ENCODE measurements at places on chromosomes 12 and 14. TPM values are rescaled to one million over a fixed set of nuclear protein-coding genes. Genes with fewer than 3 reads are reported as not detected.

DNA sequence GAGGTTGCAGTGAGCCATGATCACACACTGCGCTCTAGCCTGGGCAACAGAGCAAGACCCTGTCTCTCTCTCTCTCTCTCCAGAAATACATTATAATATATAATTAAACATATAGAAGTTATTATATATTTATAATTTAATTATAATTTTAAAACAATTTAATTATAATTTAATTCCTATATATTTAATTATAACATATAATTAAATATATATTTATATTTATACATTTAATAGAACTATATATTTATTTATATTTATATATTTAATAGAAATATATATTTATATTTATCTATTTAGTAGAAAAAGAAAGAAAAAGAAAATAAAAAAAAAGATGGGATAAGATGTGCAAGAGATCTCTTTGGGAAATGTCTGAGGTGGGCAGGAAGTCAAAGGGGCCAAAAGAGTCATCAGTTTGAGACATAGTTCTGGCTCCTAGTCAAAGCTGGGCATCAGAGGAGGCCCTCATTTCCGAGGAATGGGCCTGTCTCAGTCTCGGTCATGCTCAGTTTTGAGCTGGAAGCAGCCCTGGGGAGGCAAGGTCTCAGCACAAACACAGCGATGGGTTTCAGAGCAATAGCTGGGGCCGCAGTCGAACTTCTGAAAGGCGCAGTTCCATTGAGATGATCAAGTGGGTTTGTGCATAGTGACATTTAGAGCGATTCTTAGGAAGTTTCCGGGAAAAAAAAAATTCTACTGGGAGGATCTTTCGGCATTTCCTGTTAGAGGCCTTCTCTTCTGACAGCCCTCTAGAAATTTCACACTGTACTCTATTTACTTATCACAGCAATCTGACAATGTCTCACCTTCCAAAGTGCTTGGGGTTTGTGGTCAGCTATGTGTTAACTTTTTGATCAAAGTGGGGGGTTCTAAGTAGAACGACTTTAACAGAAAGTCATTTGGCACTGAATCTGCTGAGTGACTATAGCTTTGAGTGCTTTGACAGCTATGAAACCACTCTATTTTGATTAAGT lies 58.7 kb upstream of the GZMB start:
- DNase-seq: peak; percentile 78
- no peaks in the 10 kb centered on the region for H3K36me3 ChIP-seq
- peak overlapping the region; percentile 12 for H3K4me3 ChIP-seq
- peaks cover 50% of the 10 kb centered on the region for H3K4me1 ChIP-seq

GRCh38 chr14:35333797-35334743 lies 41.9 kb downstream of the PSMA6 start:
- peak; percentile 53 for DNase-seq
- peak overlapping the region; percentile 57 for H3K27ac ChIP-seq
- H3K4me3 ChIP-seq: peak overlapping the region; percentile 7
- no peaks in the 10 kb centered on the region for H3K27me3 ChIP-seq
- H3K36me3 ChIP-seq: no peaks in the 10 kb centered on the region
- peaks cover 22% of the 10 kb centered on the region for H3K4me1 ChIP-seq

DNA sequence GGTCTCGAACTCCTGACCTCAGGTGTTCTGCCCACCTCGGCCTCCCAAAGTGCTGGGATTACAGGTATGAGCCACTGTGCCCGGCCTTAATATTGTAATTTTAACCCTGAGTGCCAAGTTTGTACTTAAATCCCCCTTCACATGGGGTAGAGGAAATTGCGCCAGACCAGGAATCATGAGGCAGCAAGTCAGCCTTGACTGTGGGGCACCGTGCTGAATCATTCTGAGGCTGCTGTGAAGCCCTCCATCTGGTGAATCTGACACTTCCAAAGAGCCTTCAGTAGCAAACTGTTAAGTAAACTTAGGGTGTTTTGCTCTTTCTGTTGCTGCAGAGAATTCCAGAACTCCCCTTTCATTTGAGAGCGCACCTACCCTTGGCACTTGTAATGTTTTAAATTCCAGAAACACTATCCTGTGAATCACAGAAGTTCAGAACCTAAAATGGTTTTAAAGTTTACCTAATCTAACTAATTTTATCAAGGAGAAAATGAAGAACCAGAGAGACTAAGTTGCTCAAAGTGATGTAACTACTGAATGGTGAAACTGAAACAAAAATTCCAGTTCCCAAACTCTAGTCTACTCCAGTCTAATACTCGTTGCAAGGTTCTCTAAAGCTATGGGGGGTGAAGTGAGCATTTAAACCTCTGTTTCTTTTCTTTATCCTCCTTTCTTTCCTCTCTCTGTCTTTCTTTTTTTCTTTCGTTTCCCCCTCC lies 7.5 kb downstream of the HEBP1 start:
- H3K27me3 ChIP-seq: no peaks in the 10 kb centered on the region
- no peaks in the 10 kb centered on the region for H3K4me1 ChIP-seq
- H3K4me3 ChIP-seq: no peak overlapping the region
- H3K27ac ChIP-seq: no peak overlapping the region

- H3K4me3 ChIP-seq: peak overlapping the region; percentile 72
- peak; percentile 81 for DNase-seq
- H3K4me1 ChIP-seq: peaks cover 51% of the 10 kb centered on the region
- H3K27ac ChIP-seq: peak overlapping the region; percentile 90
- no peaks in the 10 kb centered on the region for H3K27me3 ChIP-seq
Measured at GRCh38 chr14:90398315-90398839, 1.5 kb downstream of the CALM1 start.

The KCNK10 gene
- total RNA-seq: not detected

DNA sequence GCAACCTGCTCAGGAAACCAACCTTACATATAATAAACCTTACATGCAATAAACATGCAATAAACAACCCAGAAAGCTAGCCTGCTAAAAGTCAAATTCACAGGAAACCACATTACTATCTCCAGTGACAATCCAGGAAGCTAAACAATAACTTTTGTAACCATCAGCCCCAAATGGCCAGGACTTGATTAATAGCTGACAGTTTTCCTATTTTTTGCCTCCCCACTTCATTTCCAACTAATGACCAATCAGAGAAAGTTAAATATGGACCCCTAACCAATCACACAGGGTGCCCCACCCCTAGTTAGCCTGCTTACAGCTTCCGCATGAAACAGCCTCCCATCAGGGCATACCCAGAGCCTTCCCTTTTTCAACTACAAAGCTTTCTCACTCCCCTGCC lies 152.2 kb upstream of the LMNTD1 start:
- H3K36me3 ChIP-seq: no peaks in the 10 kb centered on the region
- H3K4me3 ChIP-seq: no peak overlapping the region
- H3K27ac ChIP-seq: no peak overlapping the region
- no peaks in the 10 kb centered on the region for H3K27me3 ChIP-seq
- no peaks in the 10 kb centered on the region for H3K4me1 ChIP-seq

DNA sequence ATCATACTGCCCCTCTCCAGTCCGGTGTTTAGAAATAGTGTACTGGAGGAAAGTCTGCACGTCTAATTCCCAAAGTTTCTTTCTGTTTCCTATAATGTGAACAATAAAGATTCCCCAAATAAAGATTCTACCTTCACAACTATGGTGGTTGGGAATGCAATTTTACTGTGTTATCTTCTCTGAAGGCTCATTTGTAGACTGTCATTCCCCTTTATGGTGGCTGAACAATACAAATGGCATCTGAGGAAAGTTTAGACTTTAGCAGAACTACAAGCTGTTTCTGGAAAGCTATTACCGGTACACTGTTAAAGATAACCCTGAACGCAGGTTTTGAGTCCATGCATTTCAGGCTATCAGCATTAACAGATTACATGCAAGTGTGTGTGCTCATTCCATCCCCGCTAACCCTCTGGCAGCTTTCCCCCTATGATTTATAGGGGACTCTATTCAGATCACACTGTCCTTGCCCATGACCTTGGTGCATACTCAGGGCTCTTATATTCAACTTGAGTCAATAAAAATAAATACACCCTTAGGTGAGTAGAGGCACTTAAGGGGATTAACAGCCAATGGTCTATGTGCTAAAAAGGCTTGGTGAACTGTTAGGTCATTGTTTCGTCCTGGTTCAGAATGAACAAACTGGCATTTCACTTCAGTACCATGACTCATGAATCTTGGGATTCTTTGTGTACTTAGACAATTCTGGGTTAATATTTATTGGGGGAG lies 60.7 kb upstream of the PYGL start:
- H3K27ac ChIP-seq: no peak overlapping the region
- H3K27me3 ChIP-seq: no peaks in the 10 kb centered on the region
- no peak for DNase-seq
- no peaks in the 10 kb centered on the region for H3K4me1 ChIP-seq
- no peaks in the 10 kb centered on the region for H3K36me3 ChIP-seq

DNA sequence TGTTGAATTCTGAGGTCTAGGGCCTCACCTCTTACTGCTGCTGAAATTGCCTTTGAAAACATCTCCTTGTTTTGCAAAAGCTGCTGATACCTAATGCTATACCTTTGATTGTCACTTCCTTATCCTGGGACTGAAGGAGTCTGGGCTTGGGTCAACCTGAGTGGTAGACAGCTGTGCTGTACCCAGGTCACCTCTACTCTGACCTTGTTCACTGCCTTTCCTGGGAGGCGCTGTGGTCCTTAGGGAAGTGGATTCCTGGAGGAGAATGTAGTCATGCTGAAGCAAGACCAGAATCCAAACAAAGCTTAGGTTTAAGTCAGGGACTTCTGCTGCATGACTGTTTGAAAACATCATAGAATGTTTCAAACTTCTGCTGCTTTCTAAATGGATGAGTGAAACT lies 191.4 kb downstream of the SNAPC1 start:
- H3K4me1 ChIP-seq: no peaks in the 10 kb centered on the region
- DNase-seq: no peak
- H3K36me3 ChIP-seq: no peaks in the 10 kb centered on the region
- no peak overlapping the region for H3K4me3 ChIP-seq

- H3K4me3 ChIP-seq: no peak overlapping the region
- H3K36me3 ChIP-seq: no peaks in the 10 kb centered on the region
- DNase-seq: no peak
- peaks cover 34% of the 10 kb centered on the region for H3K4me1 ChIP-seq
Measured at GRCh38 chr14:52397844-52398243, 83.7 kb downstream of the PTGER2 start.

The KERA gene
- total RNA-seq: not detected

DNA sequence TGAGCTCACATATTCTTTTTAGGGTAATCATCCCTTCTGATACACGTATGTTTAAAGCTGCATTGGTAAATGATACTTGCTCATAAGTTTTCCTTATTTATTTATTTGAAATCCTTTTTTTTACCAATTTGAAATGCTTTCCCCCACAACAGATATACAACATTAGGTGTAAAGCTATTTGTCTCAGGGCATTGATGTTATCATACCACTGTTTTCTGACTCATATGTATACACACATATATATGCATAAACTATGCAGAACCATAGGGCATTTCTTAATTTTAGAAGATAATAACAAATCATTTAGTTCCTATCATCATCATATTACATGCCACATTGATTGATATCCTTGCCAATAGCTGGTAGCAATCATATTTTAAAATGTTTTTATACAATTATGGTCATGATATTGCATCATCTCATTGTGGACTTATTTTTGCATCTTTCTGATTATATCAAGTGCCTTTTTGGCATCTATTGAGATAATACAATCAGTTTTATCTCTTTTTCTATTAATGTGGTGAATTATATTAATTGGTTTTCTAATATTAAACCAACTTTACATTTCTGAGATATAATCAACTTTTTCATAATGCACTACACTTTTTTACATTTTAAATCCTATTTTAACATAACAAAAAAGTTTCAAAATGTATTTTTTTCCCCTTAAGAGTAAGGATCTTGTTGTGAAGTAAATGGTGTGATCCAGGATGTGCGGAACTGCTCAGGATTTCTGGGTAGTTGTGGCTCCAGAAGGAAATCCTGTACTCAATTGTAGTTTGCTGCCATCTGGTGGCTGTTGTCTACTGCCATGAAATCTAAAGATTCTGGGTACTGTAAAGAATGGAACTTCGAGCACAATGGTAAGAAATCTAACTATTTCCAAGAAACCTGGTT lies 16.7 kb downstream of the OR9K2 start:
- peak; percentile 5 for DNase-seq
- no peaks in the 10 kb centered on the region for H3K27me3 ChIP-seq
- no peak overlapping the region for H3K27ac ChIP-seq
- H3K4me3 ChIP-seq: no peak overlapping the region

GRCh38 chr14:105881021-105881930 lies 354.9 kb downstream of the TMEM121 start:
- DNase-seq: no peak
- H3K36me3 ChIP-seq: no peaks in the 10 kb centered on the region
- H3K4me3 ChIP-seq: no peak overlapping the region
- no peak overlapping the region for H3K27ac ChIP-seq
- H3K4me1 ChIP-seq: no peaks in the 10 kb centered on the region

GRCh38 chr12:113370923-113371682 lies 12.7 kb downstream of the PLBD2 start:
- H3K27me3 ChIP-seq: no peaks in the 10 kb centered on the region
- H3K4me3 ChIP-seq: no peak overlapping the region
- no peak overlapping the region for H3K27ac ChIP-seq
- no peak for DNase-seq

The TMEM30B gene
- 1.7 TPM for total RNA-seq

The FLRT2 gene
- total RNA-seq: not detected

DNA sequence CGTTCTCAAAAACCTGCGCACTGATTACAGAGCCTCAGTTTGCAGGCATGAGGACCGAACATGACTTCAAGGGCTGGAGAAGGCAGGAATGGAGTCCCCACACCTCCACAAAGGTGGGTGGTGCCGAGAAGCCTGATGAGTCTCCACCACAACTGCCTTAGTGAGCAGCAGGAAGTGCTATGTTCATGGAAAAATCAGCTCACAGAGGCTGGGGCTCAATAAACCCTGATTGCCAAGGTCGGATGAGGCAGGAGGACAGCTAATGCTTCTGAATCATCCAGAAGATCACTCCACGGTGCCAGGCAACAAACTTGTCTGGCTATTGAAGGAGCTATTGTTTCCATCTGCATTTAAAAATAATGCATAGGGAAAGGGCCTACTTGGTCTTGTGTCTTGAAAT lies 31.1 kb downstream of the APPL2 start:
- H3K27me3 ChIP-seq: no peaks in the 10 kb centered on the region
- no peak for DNase-seq
- H3K36me3 ChIP-seq: peaks cover 18% of the 10 kb centered on the region
- H3K4me3 ChIP-seq: no peak overlapping the region
- H3K27ac ChIP-seq: no peak overlapping the region

- no peak overlapping the region for H3K27ac ChIP-seq
- no peaks in the 10 kb centered on the region for H3K36me3 ChIP-seq
- H3K4me3 ChIP-seq: no peak overlapping the region
- H3K27me3 ChIP-seq: no peaks in the 10 kb centered on the region
- no peak for DNase-seq
Measured at GRCh38 chr12:130559806-130560205, 156.3 kb downstream of the RIMBP2 start.

The SLCO1A2 gene
- total RNA-seq: 0.07 TPM

Data from CD8-positive, alpha-beta memory T cell (primary cell).